Adrenal gland (tissue), 19 donors: ENCODE measurements at places on chromosomes 5 and 9. TPM values are rescaled to one million over a fixed set of nuclear protein-coding genes. Genes with fewer than 3 reads are reported as not detected.

DNA sequence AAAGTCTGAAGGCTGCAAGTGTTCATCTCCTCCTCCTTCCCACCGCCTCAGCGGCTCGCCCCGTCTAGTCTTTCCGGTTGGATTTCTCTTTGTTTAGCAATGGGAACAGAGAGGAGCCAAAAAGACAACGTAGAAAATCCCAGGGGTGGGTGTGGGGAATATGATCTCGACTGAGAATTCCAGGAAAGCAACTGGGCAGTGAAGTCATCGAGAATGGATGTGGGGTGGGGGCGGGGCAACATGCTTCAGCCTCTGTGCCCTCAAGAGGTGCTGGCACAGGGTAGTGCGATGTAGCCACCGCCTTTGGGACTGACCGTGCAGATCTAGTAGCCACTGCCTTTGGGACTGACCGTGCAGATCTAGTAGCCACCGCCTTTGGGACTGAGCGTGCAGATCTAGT is 12.9 kb downstream of the MSX2 start:
- H3K36me3 ChIP-seq = no peaks in the 10 kb centered on the region
- no peak for DNase-seq
- H3K27ac ChIP-seq = no peak overlapping the region

GRCh38 chr5:119367502-119368237 is 11.9 kb downstream of the TNFAIP8 start:
- DNase-seq = no peak
- H3K36me3 ChIP-seq = no peaks in the 10 kb centered on the region
- no peaks in the 10 kb centered on the region for H3K27me3 ChIP-seq
- H3K4me3 ChIP-seq = no peak overlapping the region
- H3K4me1 ChIP-seq = no peaks in the 10 kb centered on the region
- H3K27ac ChIP-seq = no peak overlapping the region

DNA sequence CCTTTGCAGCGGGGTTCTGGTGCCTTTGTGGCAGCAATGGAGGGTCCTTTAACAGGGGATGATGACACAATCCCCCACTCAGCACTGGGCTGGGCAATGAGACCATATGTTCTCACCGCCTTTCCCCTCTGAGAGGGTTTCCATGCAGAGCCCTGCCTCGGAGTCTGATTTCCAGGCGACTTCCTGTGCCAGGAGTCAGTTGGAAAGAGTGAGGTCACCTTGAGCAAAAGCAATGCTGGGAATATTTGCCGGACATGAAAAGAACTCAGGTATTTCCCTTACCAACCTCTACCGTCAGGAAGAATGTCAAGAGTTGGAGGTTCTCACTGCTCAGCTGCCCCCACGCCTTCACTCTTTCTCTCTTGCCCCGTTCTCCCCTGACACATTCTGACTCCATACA is 284.2 kb upstream of the IRX1 start:
- H3K27me3 ChIP-seq = no peaks in the 10 kb centered on the region
- no peak overlapping the region for H3K4me3 ChIP-seq
- no peak overlapping the region for H3K27ac ChIP-seq
- DNase-seq = no peak
- no peaks in the 10 kb centered on the region for H3K4me1 ChIP-seq

GRCh38 chr9:70043689-70044489 is at the start of gene MAMDC2:
TSS of gene MAMDC2 (plus strand) at chr9:70043848. CDS start at chr9:70044198, 350 bp downstream.
- H3K36me3 ChIP-seq = no peaks in the 10 kb centered on the region
- H3K4me3 ChIP-seq = peak within 1 kb of the TSS; percentile 14
- DNase-seq = peak; percentile 32
- H3K27ac ChIP-seq = peak within 1 kb of the TSS; percentile 66

- H3K4me3 ChIP-seq = no peak overlapping the region
- peaks cover 38% of the 10 kb centered on the region for H3K4me1 ChIP-seq
- peak; percentile 19 for DNase-seq
- no peaks in the 10 kb centered on the region for H3K36me3 ChIP-seq
- H3K27me3 ChIP-seq = no peaks in the 10 kb centered on the region
- no peak overlapping the region for H3K27ac ChIP-seq
These were observed 1.1 kb downstream of the GALNT10 start for GRCh38 chr5:154191467-154192261.

- no peak overlapping the region for H3K27ac ChIP-seq
- H3K4me3 ChIP-seq = no peak overlapping the region
- no peaks in the 10 kb centered on the region for H3K36me3 ChIP-seq
- DNase-seq = no peak
These were observed 306.6 kb downstream of the ADGRV1 start for GRCh38 chr5:90865180-90865579.

- H3K4me1 ChIP-seq = no peaks in the 10 kb centered on the region
- H3K36me3 ChIP-seq = no peaks in the 10 kb centered on the region
- H3K27ac ChIP-seq = no peak overlapping the region
- H3K4me3 ChIP-seq = no peak overlapping the region
These were observed 37.5 kb upstream of the BOD1 start for GRCh38 chr5:173653822-173654523.

DNA sequence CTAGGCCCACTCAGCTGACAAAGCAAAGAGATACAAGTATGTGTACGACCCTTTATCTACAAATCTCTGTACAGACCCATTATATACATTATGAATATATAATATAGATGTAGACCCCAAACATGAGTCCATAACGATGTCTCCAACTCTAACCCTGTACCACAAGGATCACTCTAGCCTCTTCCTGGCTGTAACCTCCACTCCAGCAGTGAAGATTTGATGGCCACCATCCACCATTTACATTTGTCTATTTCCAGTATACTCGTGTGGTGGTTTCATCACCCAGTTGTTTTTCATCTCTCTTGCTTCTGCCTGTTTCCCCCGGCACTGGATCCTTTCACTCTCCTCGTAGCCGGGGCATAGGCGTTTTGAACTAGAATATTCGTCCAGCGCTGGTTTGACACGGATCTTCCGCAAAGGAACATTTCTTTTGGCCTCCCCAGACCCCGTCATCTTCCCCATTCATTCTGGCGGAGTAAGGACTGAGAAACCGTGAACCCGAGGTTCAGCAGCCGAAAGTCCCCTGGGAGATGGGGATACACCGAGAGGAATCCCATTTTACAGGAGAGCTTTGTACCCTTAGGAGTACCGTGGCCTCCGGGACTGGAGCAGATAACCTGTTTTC is 828 bp upstream of the TRIO start:
- H3K36me3 ChIP-seq = no peaks in the 10 kb centered on the region
- no peak for DNase-seq
- H3K4me3 ChIP-seq = peak overlapping the region; percentile 46
- H3K4me1 ChIP-seq = peaks cover 30% of the 10 kb centered on the region

SPATA6L gene
- total RNA-seq = 7.6 TPM

DNA sequence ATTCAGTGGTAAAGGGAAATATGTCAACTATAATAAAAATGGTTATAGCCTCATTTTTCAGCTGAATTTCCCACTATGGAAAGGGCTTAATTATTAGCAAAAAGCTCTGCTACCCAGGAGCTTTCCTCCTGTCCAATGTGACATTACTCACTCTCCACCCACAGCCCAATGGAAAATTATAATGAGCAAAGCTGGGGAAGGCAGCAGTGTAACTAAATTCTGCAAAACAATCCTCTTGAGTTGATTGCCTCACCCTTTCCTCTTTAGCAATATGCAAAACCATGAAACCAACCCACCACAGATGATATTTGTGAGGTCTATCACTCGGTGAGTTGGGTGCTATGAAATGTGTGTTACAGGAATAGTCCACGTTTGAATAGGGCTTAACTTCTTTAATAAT is 14.0 kb upstream of the PLPPR1 start:
- H3K27ac ChIP-seq = no peak overlapping the region
- no peaks in the 10 kb centered on the region for H3K27me3 ChIP-seq
- no peaks in the 10 kb centered on the region for H3K4me1 ChIP-seq
- DNase-seq = no peak
- H3K36me3 ChIP-seq = no peaks in the 10 kb centered on the region
- H3K4me3 ChIP-seq = no peak overlapping the region

DNA sequence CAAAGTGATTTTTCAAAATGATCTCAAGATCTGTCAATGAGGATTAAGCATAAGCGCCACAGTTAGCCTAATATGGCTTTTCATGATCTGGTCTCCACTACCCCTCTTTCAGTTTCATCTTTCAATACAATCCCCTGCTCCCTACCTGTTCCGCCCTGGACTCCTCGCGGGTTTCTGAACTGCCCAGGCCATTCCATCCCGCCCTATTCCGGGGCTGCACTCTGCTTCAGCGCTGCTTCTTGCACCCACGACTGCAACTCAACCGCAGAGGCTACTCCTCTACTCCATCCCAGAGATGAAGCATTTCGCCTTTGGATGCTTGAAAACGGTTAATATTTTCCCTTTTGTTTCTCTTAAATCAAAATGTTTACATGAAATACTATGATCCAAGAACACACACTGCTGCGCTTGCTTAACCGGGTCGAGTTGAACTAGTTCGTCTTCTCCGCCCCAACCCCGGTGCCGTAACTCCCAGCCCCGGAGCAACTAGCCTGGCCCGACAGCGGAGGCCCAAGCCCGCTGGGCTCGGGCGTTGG is 716 bp upstream of the OTULIN start:
- peak overlapping the region; percentile 58 for H3K27ac ChIP-seq
- H3K27me3 ChIP-seq = no peaks in the 10 kb centered on the region
- H3K36me3 ChIP-seq = no peaks in the 10 kb centered on the region
- H3K4me1 ChIP-seq = peaks cover 10% of the 10 kb centered on the region

CNTLN gene
- total RNA-seq = 2.1 TPM

FGF1 gene
- total RNA-seq = 2.4 TPM

GRCh38 chr5:109908366-109908765 is 218.6 kb downstream of the MAN2A1 start:
- H3K4me1 ChIP-seq = no peaks in the 10 kb centered on the region
- no peak overlapping the region for H3K27ac ChIP-seq
- H3K4me3 ChIP-seq = no peak overlapping the region
- H3K36me3 ChIP-seq = no peaks in the 10 kb centered on the region
- no peaks in the 10 kb centered on the region for H3K27me3 ChIP-seq
- DNase-seq = no peak

PRDM9 gene
- total RNA-seq = not detected

MEIKIN gene
- not detected for total RNA-seq

GRCh38 chr9:82334286-82334685 is 345.7 kb downstream of the SPATA31D1 start:
- H3K36me3 ChIP-seq = no peaks in the 10 kb centered on the region
- no peak overlapping the region for H3K4me3 ChIP-seq
- no peak for DNase-seq
- no peak overlapping the region for H3K27ac ChIP-seq
- H3K27me3 ChIP-seq = no peaks in the 10 kb centered on the region

DNA sequence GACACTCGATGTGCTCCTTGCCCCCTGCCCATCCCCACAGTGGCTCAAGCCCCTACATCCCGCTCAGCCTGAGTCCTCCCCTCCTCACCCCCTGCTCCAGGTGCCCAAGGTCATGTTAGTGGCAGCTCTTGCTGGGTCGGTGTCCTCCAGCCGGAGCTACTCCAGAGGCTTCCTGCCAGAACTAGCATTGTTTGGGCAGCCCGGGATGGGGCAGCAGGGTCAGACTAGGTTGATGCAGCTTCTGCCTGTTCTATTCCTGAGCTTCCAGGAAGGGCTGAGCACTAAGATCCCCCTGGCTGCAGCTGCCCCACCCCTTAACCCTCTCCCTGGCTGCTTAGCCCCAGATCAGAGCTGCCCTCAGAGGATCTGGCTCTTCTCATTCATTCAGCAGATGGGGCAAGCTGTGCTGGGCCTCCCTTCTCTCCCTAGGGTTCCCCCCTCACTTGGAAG is 671 bp downstream of the RGS14 start:
- peaks cover 9% of the 10 kb centered on the region for H3K4me1 ChIP-seq
- no peak overlapping the region for H3K27ac ChIP-seq
- no peaks in the 10 kb centered on the region for H3K27me3 ChIP-seq
